Substantia nigra (tissue), 51 donors: ENCODE measurements at places on chromosomes 6 and 20.

- no peak for DNase-seq
Measured at GRCh38 chr20:51255417-51255816, 232.5 kb upstream of the KCNG1 start.

GRCh38 chr20:43994486-43995100 lies 79.9 kb downstream of the TOX2 start:
- no peak for DNase-seq

GRCh38 chr20:49937027-49937929 lies 1.1 kb downstream of the RNF114 start:
- no peak for DNase-seq

DNA sequence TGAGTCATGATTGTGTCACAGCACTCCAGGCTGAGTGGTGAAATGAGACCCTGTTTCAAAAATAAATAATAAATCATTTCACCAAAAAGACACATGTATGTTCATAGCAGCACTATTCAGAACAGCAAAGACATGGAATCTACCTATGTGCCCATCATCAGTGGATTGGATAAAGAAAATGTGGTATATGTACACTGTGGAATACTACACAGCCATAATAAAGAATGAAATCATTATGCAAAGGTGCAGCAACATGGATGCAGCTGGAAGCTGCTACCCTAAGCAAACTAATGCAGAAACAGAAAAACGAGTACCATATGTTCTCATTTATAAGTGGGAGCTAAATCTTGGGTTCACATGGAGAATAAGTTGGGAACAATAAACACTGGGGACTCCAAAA lies 33.1 kb downstream of the ZNF451 start:
- DNase-seq, result no peak

GRCh38 chr20:63223121-63223825 lies 7.3 kb upstream of the YTHDF1 start:
- DNase-seq, result no peak

DNA sequence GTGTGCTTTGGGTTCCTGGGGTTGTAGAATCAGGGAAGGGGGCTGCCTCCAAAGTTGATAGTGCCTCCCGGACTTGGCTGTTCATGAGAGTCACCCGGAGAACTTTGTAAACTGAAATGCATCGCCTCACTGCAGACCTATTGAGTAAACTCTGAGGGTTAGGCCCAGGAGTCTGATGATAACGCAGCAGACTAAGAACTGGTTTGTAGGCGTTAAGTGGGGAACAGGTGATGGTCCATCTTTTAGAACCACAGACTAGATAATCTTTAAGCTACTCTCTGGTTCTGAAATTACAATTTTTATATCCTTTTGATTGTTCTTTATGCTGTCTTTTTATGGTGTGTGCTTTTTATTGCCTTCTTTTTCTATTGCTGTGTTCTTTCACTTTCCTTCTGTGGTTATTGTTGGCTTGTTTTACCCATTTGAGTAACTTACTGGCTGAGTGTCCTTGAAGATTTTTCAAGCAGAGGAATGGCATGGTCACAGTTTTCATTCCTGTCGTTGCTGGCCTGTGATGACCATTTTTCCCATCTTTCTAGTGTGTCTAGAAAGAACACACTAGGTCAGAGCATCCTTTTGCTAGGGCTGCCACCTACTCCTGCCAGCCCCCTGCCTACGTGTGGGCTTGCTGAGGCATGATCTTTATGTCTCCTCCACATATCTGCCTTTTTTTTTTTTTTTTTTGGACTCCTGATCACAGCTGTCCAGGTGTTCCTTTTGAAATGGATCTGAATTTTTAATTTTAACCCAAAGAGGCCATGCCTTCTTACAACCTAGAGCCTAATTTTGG lies 30.9 kb downstream of the LRRC1 start:
- no peak for DNase-seq

DNA sequence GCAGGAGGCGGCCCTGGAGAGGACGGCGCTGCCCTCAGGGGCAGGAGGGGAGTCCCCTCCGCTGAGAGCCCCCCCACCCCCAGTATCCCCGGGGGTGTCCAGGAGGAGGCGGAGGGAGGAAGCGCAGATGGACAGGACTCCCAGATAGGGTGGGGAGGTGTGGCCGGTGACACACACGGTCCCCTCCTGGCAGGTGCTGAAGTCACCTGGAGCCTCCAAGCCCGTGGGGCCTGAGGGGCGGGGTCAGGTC lies 1.4 kb downstream of the STMN3 start:
- no peak for DNase-seq
